Inflammatory macrophage treated with lipopolysaccharide for 1 hour (primary cell): ENCODE measurements at places on chromosomes 2 and 18.

GRCh38 chr2:68344031-68344430 is 21.1 kb upstream of the PLEK start:
- DNase-seq, result no peak

GRCh38 chr2:222465746-222466145 is 41.4 kb downstream of the SGPP2 start:
- DNase-seq, result peak; percentile 35

- no peak for DNase-seq
These were observed 82.1 kb upstream of the CYRIA start for GRCh38 chr2:16747689-16748088.

- no peak for DNase-seq
These were observed 608.7 kb upstream of the REG3G start for GRCh38 chr2:78416625-78417300.

GRCh38 chr18:965921-966758 is 61.5 kb downstream of the ADCYAP1 start:
- no peak for DNase-seq

DNA sequence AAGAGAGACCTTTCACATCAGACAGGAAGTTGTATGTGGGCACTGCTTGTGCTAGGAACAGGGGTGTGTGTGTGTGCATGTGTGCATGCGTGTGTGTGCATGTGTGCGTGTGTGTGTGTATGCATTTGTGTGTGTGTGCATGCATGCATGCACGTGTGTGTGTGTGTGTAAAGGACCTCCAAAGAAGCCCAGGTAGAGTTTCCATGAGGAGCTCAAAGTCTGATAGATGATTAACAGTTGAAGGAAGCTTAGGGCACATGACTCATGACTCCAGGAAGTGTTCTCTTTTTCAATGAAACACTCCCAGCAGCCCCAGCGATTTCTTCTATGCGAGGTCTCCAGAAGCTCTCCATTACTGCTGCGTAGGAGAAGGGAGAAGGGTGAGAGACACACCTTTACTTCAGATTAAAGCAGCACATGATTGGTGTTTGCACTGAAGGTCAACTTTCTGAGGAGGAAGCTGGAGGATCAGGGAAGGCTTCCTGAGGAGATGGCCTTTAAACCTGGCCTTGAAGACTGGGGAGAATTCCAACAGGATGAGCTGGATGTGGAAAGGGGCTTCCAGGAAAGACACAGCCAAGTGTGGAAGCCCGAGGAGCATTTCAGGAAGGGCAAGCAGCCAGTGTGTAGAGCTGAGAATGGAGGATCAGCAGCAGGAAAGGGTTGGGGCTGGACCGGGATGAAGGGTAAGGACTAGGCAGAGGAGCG is 77.7 kb downstream of the SMAD4 start:
- no peak for DNase-seq

- DNase-seq, result no peak
These were observed 34.5 kb downstream of the PIK3C3 start for GRCh38 chr18:41989508-41989907.

- no peak for DNase-seq
These were observed 44.9 kb upstream of the ALK start for GRCh38 chr2:29966266-29966665.

DNA sequence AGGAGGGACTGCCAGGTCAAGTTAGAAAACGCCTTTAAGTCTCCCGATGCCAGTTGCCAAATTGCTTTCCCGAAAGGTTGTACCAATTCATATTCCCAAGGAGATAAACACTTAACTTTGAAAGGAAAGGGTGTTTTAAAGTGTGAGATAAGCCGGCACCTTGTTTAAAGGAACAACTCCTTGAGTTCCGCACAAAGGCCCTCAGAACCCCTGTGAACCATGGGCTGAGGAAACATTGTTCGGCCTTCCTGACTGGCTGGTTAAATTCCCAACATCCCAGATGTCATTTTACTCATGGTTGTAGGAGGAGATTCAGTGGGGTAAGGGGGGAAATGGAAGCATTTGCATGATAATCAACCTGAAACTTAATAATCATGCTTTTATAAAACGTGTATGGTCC is 126.6 kb downstream of the BCL11A start:
- no peak for DNase-seq

DNA sequence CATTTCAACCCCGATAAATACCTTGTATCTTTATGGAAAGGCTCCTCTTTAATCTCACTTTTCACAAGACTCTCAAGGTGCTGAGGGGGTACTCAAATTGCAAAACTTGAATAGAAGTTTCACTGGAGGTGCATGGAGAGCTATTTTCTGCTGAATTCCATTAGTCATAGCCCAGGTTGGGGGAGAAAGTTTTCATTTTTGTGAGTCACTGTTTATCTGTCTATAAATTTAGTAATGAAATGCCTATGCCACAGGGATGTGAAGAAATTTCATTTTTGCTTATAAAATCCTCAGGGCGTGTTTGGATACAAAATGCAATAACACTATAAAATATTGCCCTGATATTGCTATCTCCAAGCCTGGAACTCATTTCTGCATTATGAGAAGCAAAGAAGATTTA is 346.3 kb downstream of the LRATD1 start:
- DNase-seq, result no peak

GRCh38 chr2:158407031-158407430 is 49.5 kb downstream of the CCDC148 start:
- no peak for DNase-seq

DNA sequence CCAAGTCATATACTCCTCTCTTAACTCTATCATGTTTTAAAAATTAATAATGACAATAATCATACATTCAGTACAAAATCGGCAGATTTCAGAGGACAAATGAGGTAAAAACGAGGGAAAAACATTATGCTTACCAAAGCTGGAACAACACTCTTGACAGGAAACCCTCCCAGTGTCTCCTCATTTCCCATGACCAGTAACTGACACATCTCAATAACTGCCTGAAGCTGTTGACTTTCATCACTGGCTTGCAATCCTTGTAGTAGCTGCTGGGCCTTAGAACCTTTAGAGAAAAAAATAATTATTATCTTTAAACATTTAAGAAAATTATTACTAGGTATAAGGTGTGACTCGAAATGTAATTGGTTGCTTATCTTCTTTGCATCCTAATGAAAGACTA is 103.6 kb downstream of the TRIP12 start:
- no peak for DNase-seq

GRCh38 chr2:232242316-232242715 is 136.2 kb upstream of the ALPP start:
- no peak for DNase-seq

DNA sequence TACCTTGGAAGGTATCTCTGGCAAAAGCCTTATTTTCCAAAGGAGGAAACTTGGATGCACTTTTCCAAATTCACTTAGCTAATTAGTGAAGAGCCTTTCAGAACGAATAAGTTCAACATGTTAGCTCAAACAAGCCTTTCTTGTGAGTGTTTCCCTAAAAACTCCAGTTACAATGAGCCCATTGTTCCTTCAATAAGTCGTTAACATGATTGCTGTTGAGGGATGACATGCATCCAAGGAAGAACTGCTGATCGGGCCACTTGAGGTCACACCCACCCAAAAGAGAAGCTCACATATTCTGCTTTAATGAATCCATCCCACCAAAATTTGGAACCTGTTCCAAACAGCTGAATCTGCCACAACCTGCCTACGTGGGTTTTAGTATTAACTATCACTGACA is 48.1 kb upstream of the SLC35G4 start:
- DNase-seq, result no peak

DNA sequence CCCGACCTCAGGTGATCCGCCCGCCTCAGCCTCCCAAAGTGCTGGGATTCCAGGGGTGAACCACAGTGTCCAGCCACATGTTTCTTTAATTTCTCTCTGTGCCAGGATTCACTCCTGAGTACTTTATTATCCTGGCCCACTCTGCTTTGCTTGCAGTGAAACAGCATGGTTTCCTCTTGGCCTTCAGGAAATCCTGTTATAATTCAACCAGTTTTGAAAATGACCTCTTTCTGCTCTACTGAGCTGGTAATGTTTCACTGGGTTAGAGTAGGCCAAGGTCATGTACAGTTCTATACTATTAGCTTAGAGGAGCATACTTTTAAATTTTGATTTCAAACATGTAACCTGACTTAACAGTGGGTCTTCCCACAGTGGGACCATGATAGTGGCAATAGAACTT is 90.6 kb upstream of the PELI1 start:
- DNase-seq, result no peak

- DNase-seq, result no peak
These were observed 82.0 kb downstream of the SGPP2 start for GRCh38 chr2:222506230-222506935.

GRCh38 chr18:3060667-3061580 is 48.0 kb upstream of the LPIN2 start:
- DNase-seq, result no peak

DNA sequence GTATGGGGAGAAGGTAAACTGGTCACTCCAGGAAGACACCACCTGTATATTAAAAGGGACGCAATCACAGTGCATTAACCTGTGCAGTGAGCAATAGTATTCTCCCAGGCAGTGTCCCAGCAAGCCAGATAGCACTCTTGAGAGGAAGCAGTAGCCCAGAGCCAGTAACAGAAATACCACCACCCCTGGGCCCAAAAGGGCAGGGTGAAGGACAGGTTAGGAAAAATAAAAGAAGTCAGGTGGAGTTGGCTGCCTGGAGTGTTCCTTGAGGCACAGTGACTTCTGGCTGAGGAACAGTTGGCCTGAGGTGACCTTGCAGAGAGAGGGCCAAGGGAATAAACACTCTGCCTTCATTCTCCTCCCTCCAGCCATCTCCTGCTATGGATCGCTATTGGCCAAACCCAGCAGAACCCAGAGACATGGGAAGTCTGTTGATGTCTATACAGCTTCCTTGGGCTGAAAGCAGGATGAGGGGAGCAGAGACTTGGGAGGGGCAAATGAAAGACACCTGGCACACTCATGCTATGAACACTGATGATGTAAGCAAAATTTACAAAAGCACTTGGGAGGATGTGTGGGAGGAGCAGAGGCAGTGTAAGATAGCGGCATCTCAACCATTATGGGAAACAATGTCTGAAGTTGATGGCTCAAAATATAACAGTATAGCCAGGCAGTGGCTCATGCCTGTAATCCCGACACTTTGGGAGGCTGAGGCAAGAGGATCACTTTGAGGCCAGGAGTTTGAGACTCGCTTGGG is 7.5 kb downstream of the C18orf32 start:
- DNase-seq, result no peak

DNA sequence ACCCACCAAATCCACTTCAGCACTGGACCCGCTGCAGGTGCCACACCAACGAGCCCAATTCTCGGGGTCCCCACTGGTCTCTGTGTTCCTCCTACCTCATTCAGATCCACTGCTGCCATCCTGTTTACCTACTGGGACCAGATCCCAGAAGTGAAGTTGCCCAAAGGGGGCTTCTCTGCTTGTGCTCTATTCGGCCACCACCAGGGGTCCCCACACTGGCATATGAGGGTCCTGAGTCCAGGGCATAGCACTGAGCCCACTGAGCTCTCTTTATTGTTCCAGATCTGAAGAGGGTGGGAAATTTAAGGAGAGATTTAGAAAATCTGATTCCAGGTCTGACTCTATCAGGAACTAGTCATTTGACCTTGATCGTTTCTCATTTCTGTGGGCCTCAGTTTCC is 2.4 kb downstream of the GPR45 start:
- DNase-seq, result no peak

GRCh38 chr2:111982822-111983221 is 72.2 kb upstream of the TMEM87B start:
- no peak for DNase-seq

DNA sequence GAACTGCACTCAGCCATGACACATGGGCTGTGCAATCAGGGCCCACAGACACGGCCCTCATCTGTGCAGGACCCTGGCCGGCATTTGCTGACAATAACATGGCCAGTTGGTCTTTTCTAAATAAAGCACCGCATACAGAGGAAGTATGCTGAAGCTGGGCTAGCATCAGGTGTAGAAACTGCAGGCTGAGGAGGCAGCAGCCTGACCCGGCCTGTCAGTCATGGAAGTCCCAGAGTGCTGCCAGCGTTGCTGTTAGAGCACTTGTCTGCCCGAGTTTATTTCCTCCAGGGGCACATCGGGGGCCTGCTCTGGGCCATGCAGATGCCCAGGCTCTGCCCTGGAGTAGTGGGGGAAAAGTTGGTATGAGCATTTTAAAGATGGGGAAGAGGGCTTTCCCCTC is 4.1 kb upstream of the PTPN18 start:
- no peak for DNase-seq

- no peak for DNase-seq
These were observed 68.9 kb downstream of the DOCK10 start for GRCh38 chr2:224973112-224974016.

GRCh38 chr2:83017366-83018090 is 1441.6 kb downstream of the SUCLG1 start:
- DNase-seq, result no peak

- no peak for DNase-seq
These were observed 40.2 kb downstream of the LPIN1 start for GRCh38 chr2:11786592-11786991.

- no peak for DNase-seq
These were observed 101.7 kb downstream of the NRP2 start for GRCh38 chr2:205783872-205784499.

DNA sequence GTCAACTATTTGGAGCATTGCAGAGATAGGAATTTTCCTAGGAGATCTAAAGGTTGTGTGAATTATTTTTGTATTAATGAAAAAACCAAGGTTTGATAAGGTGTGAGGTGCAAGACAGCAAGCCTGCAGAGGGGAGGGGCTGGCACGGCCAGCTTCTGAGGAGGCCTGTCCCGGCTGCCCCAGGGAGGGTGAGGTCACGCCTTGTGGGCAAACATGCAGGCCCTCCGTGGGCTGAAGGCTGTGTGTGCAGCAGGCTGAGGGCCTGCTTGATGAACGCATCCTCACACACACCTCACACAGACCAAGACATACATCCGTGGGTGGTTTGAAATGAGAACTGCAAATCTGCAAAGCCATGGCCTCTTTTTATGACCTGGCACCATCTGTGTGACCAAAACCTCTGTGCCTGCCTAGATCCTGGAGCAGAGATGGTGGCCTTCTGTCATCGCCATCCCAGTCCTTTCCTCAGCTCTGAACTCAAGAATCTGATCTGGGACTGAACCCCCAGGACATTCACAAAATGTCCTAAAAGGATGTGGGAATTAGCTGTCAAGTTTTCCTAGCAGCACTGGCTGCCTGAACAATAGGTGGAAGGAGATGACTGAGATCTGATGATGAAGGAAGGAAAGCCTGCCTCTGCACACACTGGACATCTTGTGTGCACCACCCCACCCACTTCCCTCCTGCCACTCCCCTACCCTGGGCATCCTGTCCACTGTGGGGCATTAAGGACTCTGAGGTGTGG is 102.4 kb upstream of the MGAT4A start:
- DNase-seq, result no peak

DNA sequence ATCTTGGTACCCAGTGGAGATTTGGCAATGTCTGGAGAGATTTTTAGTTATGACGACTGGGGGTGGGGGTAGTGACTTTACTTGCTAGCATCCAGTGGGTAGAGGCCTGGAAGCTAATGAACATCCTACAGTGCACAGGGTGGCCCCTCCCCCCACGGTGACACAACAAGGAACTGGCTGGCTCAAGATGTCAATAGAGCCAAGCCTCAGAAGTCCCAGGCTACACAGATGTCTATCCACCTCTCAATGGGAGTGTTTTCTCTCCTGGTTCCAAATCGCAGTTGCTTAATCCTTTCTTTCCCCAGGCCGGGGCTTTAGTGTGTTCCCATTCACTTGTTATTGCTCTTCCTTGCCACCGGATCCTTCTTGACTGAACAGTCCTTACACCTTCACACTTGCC is 9.3 kb upstream of the CCBE1 start:
- DNase-seq, result no peak
